Renal pelvis (tissue), 12 donors: ENCODE measurements at places on chromosomes 3 and 15. TPM values are rescaled to one million over a fixed set of nuclear protein-coding genes. Genes with fewer than 3 reads are reported as not detected.

Gene CNTN3
- 6.3 TPM for polyA plus RNA-seq

Gene CLRN1
- polyA plus RNA-seq, result not detected

Gene FGD5
- 20.2 TPM for polyA plus RNA-seq

DNA sequence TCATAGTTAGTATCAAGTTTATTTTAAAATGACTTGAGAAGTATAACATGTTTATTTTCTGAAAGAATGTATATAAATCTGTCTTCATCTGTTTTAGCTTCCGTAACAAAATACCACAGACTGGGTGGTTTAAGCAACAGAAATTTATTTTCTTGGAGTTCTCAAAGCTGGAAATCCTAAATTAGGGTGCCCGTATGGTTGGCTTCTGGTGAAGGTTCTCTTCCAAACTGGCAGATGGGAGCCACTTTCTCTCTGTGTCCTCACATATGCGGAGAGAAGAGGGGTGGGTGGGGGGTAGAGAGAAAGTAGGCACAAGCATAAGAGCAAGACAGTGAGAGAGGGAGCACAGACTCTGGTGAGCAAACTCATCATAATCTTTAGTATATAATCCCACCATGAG, 142.3 kb downstream of the ZIC1 start:
- no peak for DNase-seq

Gene RBP2
- polyA plus RNA-seq, result 0.57 TPM
